ENCODE measurements at places on chromosomes 11 and 22.

DNA sequence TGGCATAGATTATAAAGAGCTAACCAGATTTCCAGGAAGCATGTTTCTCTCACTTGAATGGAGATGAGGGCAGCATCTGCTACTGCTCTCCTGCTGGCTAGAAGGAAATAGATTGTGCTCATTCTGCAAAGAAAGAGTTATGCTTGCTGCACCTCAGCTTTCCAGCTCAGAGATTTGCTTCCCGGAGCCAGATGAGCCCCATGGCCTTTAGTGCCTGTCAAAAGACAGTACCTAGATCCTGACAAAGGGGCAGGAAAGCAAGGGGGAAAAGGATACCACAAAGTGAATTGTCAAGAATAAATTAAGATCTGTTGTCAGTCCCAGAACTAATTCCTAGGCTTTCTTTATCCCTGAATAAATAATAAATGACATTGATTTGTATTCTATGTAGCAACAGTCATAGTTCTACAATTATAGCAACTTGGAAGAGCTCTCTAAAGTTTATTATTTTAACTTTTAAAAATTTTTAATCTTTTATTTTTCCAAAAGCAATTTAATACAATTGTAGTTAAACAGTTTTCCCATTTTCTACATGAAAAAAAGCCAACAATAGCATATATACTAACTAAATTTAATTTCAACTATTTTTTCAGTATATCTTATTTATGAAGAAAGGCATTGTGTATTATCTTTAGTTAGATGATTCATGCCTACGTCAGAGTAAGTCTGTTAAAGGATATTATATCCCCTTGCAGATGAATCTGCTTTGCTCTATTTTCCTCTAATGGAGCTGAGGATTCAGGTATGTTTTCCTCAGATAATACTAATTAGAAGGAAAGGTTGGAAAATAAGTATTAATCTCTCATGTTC is 306.1 kb upstream of the DDI1 start:
- DNase-seq, result no peak

- no peak for DNase-seq
These were observed 56.1 kb upstream of the VSTM5 start for GRCh38 chr11:93906486-93906885.

DNA sequence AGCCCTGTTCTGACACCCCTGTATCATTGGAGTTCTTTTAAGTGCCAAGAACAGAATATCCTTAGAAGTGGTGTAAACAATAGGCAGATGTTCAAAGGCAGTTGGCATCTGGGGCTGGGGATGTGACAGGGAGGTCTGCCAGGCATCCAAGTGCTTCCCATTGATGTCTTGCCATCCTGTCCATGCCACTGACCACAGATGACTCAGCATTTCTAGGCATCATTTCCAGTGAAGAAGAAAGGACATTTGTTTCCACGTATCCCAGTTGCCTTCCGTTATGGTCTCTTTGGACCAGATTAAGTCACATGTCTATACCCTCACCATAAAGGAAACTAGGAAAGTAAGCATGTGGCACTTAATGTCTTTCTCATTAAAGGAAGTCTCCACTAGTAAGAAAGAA is 76.7 kb upstream of the BARX2 start:
- DNase-seq, result no peak

GRCh38 chr11:18700375-18700774 is 1.8 kb downstream of the TMEM86A start:
- peak; percentile 32 for DNase-seq

All from inflammatory macrophage treated with lipopolysaccharide for 1 hour (primary cell).